Left ventricle myocardium superior (tissue), 1 donor: ENCODE measurements at places on chromosomes 11 and 22. TPM values are rescaled to one million over a fixed set of nuclear protein-coding genes. Genes with fewer than 3 reads are reported as not detected.

RTN4RL2 gene
- 1.0 TPM for total RNA-seq

CCDC188 gene
- total RNA-seq: 0.27 TPM

DNA sequence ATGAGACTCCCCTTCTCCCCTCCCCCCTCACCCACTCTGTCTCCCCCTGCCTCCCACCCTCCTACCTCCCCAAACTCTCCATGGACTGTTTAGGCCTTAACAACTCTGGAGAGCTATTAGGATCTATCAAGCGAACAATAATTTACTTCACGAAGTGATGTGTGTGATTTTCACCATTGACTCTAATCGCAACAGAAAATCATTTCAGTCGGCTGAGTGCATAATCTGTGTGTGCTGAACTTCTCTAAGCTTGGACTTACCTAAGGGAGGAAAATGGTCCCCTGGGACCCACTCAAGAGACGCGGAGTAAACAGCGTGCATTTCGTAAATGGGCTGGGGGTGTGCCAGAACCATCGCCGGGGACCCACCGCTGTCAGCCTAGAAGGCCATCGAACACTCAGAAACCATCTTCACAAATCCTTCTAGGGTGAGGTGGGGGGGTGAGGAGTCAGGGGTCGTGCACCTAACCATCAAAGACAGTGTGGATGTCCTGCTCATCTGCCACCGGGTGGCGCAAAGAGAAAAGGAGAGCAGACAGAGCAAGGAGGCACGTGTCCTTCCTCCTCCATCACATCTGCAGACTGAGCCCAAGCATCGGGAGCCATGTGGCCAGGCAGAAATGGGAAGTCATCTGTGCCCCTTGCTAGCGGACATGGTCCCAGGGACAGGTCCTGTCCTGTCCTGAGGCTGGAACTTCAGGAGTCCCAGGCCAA, 62.1 kb upstream of the NUP50 start:
- peak; percentile 42 for DNase-seq

- DNase-seq: no peak
These were observed 4220.0 kb upstream of the OR11H1 start for GRCh38 chr22:11307998-11308397.

OR10A2 gene
- total RNA-seq: not detected

DNA sequence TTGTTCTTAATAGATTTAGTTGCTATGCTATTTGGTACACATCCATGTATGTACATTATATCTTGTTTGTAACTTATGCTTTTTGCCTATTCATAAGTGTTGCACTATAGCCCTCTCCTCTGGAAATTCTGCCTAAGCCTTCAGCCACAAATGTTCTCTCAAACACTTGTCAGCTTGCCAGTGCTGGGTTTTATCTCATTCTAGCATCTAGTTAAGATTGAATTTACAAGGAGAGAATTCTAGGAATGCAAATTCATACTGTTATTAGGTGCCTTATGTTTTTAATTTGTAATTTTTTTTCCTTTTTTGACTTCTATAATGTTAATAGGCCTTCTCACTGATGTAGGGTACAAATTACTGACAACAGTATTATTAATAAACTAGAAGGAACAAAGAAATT, 14.6 kb upstream of the CTSC start:
- DNase-seq: no peak
